ENCODE measurements at places on chromosomes 7 and 10.

DNA sequence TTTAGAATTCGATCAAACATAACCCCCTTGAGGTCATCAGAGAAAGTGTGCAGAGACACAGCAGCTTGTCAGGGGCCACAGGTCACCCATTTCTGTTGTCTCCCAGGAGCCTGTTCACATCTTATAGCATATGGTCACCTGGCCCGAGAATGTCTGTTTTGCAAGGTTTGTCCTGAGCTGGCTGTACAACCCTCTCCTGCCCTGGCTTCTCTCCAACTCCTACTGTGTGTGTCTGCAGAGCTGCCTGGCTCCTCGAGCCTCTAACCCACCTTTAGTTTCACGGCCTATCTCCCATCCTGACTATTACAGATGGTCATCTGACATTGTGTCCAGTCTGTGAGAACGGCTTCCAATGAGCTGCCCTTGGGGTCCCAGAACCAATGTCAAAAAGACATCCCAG lies 683.4 kb downstream of the SDK1 start:
- no peak for DNase-seq

DNA sequence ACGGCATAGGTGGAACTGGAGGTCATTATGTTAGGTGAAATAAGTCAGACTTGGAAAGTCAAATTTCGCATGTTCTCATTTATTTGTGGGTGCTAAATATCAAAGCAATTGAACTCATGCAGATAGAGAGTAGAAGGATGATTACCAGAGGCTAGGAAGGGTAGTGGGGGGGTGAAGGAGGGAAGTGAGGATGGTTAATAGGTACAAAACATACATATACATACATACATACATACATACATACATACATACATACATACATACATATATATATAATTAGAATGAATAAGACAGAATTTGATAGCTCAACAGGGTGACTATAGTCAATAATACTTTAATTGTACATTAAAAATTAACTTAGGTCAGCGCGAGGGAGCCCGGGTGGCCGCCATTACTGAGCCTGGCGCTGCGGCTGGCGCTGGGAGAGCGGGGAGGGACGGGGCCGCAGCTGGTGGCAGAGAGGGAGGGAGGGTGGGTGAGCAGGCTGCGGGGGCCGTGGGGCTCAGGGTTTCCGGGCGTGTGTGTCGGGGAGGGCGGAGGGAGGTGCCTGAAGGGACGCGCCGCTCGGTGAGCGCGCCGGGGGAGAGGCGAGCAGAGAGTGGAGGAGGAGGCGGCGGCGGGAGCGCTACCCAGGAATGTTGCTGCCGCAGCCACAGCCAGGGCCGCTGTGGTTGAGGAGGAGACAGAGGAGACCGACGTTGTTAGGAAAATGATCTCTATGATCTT lies 85.8 kb upstream of the EGFR start:
- DNase-seq, result no peak

DNA sequence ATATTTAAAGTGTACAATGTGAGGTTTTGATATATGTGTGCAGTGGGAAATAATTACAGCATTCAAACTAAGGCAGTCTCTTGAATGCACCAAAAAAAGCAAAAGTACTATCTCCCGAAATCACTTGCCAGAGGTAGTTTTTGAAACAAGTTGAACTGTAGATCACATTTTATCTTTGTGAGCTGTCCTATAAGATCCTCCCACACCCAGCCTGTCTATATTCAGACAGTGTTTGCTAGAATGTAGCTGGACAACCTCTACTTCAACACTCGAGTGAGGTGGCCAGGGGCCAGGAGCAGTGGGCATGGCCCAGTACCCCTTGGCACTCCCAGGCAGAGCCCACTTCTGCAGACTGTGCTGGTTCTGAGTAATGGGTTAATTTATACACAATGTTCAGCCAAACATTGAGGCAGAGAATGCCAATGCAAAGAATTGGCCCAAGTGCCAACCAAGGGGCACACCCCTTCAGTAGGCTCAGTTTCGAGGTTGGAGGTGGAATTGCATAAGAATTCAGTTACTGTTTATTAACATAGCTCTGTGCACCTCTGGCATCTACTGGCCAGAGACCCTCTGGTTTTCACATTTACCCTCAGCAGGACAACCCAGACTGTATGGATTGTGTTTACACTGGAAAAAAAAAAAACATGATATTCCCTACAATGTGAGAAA lies 70.5 kb downstream of the AHR start:
- no peak for DNase-seq

GRCh38 chr7:1242606-1243289 lies 10.1 kb downstream of the UNCX start:
- DNase-seq, result no peak

GRCh38 chr10:118629211-118629610 lies 33.8 kb upstream of the PRLHR start:
- DNase-seq, result no peak

GRCh38 chr7:39360038-39360437 lies 206.2 kb upstream of the YAE1 start:
- DNase-seq, result no peak

GRCh38 chr7:26479581-26479980 lies 187.9 kb downstream of the SNX10 start:
- no peak for DNase-seq

DNA sequence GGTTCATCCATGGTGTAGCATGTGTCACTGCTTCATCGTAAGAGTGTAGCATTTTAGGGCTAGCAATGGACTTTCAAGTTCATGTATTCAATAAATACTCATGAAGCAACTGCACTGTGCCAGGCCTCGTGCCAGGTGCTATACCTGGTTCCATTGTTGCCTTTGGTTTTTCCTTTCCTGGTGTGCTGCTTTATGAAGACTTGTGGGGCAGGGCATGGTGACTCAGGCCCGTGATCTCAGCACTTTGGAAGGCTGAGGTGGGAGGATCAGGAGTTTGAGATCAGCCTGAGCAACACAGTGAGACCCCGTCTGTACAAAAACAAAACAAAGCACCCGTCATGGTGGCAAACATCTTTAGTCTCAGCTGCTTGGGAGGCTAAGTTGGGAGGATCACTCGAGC lies 2.2 kb upstream of the CPA4 start:
- no peak for DNase-seq

DNA sequence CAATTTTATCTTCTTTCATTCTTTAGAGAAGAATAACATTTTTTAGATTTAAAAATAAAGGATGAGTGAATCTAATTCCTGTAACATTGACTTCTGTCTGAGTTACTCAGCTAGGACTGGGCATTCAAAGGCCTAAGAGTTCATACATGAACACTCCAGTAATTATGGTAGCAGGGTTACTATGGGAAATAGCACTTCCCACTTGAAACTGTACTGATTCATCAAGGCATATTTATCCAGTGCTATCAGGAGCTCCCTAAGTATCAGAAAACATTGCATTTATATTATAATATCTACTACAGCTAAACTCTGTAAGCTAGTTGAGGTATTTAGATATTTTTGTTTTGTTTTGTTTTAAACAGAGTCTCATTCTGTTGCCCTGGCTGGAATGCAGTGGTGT lies 41.8 kb downstream of the NDUFB2 start:
- no peak for DNase-seq

DNA sequence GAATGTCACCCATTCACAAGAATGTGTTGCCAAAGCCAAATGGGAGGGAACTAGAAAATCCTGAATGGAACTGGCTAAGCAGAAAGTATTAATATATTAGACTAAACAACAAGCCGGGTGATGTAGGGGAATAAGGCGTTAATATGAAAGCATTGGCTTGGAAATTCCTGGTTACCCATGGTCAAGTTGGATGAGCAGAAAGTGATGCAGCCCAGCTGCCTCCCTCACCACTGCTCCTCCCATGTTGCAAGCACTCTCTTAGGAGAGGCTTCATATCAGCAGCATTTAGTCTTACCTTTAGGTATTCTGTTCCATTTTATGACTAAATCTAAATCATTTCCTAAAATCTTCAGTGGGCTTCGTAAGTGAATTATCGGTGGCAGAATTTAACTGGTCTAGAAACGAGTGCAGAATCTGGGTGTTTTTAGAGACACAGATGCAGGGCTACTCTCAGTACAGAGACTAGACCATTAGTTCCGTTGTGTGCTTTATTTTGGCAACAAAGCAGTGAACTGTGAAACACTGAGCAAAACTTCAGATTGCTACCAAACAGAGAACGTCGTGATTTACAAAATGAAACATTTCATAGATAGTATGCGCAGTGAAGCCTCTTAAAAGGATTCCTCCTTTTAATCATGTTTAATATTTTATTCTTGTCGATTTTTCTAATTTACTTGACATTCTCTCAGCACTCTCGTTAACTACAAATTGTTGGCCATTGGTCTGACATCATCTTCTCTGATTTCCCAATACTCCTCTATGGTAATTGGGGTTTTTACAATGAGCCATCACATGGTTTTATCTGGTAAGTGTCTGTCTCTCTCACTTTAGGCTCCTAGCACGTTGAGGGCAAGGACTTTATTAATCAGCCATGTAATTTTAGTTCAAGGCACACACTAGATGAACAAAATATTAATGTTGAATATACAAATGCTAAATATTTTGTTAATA lies 22.0 kb upstream of the HGF start:
- DNase-seq, result no peak

DNA sequence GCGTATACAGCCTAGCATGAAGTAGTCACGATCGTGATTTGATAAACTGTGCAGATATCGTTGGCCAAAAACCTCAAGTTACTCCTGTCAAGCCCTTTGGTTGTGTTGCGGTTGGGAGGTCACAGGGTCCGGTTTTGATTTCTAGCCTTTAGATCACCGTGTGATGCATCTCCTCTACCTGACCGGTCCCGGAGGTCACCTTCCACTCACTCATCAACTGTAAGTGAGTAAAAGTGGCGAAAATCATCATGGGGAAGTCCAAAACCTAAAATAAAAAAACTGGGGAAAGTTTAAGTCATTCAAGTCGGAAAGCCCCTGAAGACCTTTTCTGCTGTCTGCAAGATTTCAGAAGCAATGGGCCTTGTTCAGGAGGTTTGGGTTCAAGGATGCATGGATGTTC lies 62.8 kb downstream of the ADARB2 start:
- DNase-seq, result no peak

- no peak for DNase-seq
Observed at GRCh38 chr10:3422282-3422681, 249.7 kb upstream of the PITRM1 start.

DNA sequence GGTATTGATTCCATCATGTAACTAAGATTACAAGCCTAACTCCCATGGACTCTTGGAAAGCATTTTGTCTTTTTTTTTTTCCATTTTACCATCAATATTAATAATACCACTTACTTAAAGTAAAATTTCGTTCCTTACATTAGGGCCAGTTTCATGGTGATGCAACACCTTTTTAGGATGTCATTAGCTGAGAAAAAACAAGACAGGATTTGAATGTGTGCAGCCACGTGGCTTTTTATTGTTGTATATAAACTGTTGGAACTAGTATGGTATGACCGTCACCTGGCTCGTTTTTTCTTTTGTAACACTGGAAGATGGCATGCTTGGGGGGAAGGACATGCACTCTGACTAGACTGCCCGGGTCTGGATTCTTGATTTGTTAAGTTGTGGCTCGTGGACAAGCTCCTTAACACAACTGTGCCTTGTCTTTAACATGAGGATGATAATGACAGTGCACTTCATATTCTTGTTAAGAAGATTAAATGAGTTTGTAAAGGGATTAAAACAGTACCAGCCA lies 42.1 kb downstream of the ARHGAP21 start:
- DNase-seq, result no peak

- no peak for DNase-seq
Observed at GRCh38 chr10:92111336-92111939, 179.4 kb downstream of the CPEB3 start.

- DNase-seq, result no peak
Observed at GRCh38 chr10:132526676-132527075, 10.9 kb upstream of the INPP5A start.

GRCh38 chr7:157359581-157359980 lies 22.8 kb downstream of the DNAJB6 start:
- no peak for DNase-seq

DNA sequence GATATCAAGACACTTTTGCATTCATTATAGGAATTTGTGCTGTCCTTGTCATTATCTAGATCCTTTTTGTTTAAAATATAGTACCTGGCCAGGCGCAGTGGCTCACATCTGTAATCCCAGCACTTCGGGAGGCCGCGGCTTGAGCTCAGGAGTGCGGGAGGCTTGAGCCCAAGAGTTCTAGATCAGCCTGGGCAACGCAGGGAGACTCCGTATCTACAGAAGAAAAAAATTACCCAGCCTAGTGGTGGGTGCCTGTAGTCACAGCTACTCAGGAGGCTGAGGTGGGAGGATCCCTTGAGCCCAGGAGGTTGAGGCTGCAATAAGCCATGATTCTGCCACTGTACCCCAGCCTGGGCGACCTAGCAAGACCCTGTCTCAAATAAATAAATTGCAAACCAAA lies 621 bp upstream of the MORN4 start:
- DNase-seq, result no peak
